ENCODE measurements at places on chromosomes 7 and 10.

- no peak for DNase-seq
These were observed 50.5 kb downstream of the C10orf67 start for GRCh38 chr10:23293973-23294590.

DNA sequence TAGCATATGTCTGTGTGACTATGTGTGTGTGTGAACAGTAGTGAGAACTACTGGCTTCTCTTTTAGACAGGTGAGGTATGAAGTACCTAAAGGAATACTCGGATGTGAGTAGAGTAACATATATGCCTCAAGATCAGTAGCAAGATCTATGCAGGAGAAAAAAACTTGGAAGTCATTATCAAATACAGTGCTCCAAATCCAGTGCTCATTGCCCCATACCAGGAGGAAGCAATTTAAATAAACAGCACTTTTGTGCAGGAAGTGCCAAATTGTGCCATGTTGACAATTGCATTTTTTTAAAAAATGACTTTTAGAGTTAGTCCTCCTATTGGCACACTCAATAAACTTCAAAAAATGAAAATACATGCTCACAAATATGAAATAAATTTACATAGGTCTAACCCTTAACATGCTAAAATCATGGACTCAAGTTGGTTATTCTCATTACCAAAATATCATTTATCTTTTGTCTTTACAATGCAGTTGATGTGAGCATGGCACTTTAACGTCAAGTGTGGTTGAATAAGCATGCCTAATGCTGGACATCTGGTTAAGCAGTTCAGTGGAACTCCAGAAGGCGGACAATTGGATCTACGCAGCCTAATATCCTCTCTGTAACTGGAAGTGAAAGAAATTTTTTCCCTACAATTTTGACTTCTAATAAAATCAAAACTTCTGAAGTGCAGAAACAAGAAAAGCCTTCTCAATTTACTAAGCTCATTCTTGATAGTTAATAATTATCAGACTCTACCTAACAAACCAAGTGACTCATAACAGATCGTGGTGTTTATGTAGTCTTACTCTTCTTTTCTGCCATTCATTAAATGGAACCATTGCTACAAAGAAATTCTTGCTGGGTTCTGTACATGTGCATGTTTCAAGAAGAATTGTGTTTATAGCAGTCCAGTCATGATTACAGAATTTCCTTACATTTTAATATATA lies 195.2 kb downstream of the MDFIC start:
- DNase-seq, result no peak

DNA sequence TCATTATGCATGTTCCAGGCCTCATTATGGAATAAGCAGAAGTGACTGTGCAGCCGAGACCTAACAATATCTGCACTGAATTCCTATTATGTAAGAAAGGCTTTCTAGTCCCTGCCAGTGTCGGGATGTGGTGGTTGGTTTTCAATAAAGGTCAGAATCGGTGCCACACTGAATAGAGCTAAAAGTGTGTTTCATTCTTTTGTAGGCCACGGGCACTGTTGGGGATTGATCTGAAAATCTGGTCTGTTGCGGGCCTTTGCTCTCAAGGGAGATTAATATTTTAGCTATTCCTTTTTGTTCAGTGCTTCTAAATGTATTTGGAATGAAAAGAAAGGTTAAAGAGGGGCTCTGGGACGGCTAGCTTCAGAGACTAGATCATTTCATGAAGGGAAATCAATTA lies 559.4 kb upstream of the GALNT17 start:
- DNase-seq, result no peak

DNA sequence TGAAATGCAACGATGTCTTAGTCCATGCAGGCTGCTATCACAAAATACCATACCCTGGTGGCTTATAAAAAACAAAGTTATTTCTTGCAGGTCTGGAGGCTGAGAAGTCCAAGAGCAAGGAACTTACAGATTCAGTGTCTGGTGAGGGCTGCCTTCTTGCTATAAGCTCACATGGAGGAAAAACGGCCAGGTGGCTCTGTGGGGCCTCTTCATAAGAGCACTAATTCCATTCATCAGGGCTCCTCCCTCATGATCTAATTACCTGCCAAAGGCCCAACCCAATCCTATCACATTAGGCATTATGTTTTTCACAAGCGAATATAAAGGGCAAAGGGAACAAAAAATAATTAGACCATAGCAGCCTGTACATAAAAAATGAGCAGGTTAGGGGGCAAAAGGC lies 35.4 kb downstream of the PAPSS2 start:
- no peak for DNase-seq

DNA sequence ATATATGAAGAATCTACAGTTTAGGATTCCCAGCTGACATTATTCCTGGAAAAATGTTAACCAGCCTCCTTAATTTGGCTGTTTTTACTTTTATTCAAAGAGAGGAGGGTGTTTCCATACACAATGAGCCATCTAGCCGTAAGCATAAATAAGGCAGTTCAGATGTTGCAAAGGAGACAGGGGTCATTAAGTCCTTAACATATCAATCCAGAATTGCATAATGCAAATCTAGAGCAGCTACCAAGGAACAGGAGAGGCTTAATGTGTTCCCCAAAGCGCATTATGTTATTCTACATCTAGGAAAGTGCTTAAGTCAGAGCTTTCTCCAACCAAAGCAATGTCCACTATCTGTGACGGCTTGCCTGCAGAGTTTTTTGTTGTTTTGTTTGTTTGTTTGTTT lies 32.4 kb upstream of the TCF7L2 start:
- DNase-seq, result no peak

- no peak for DNase-seq
These were observed 113.9 kb upstream of the FAM171A1 start for GRCh38 chr10:15485027-15485426.

DNA sequence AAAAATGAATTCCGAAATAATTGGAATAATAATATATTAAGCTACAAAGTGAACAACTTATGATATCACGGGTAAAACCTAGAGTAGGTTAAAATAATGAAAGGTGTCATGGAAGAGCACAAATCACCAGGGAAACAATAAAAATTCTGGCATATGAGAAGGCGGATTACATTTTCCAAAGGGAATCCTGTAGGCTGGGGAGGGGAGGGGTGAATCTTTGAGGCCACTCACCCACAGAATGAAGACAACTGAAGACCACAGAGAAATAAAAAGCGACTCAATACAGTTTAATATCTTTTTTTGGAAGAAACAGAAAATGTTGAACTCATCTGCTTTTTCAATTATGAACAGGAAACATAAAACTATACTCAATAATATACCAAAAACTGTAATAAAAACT lies 129.4 kb upstream of the HPS1 start:
- DNase-seq, result no peak

DNA sequence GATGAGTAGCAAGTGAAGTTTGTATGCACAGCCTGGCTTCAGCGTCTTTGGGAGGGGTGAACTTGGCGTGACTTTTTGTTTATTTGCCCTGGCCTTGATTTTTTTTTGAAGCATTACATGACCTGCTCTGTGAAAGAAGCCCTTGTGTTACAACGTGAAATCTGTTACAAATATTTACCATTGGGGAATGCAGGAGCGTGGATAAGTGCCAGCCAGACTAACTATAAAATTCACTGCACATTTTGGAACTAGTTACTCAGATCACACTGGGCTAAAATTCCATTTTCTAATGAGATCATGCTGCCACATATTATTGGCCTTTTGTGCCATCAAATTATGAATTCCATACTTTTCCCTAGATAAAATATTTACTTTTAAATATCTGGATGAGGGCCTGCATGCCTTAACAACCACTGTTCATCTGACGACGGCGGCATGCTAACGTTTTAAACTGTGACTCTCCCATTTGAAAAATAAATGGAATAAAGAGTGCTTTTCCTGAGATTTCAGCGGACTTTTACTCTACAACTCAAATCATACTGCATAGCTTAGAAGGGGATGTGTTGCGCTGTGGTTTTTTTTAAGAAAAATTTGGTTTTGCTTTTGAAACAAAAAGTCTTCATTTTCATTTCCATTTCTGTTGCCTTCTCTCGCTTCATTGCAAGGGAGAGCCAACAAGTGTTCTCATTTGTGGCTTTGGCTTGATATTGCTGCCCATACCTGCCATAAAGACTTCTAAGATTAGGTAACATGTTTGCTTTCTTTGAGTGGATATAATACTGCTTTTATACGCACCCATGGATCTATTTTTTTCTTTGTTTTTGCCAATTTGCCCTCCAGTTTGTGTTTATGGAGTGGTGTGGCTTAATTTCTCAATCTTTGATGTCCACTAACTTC lies 352.2 kb downstream of the TFEC start:
- no peak for DNase-seq

- no peak for DNase-seq
These were observed 88.3 kb upstream of the CACUL1 start for GRCh38 chr10:118842843-118843624.

DNA sequence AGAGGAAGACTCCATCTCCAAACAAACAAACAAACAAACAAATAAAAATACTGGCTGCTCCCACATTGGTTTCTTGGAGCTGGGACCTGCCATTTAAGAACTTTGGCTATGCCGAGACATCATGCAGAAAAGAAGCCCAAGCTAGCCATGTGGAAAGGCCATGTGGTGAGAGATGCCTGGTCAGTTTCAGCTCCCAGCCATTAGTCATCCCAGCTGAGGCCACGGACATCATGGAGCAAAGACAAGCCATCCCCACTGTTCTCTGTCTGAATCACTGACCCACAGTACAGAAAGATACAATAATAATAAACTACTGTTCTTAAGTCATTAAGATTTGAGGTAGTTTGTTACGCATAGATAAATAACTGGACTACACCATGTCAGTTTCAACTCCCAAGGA lies 70.0 kb upstream of the PCBD1 start:
- no peak for DNase-seq

- peak; percentile 58 for DNase-seq
These were observed 96.3 kb downstream of the DNAJB6 start for GRCh38 chr7:157432957-157433576.

GRCh38 chr7:43192806-43193460 lies 80.5 kb downstream of the HECW1 start:
- DNase-seq, result no peak

DNA sequence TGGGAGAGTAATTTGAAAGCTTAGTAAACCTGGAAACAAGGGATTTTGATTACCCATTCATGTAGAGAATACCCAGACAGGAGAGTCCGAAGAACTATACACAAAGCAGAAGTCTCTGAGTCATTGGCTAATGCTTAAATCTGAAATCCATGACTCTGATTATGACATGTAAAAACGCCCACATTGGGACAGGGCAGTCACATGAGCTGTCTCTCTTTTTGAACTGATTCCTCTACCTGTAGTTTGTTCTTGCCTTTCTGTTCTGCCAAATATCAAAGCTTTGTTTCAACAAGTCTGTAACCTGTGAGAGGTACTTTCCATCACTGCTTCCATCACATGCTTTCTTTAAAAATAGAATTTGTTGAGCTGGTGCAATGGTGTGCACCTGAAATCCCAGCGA lies 4.3 kb upstream of the GPNMB start:
- DNase-seq, result no peak

DNA sequence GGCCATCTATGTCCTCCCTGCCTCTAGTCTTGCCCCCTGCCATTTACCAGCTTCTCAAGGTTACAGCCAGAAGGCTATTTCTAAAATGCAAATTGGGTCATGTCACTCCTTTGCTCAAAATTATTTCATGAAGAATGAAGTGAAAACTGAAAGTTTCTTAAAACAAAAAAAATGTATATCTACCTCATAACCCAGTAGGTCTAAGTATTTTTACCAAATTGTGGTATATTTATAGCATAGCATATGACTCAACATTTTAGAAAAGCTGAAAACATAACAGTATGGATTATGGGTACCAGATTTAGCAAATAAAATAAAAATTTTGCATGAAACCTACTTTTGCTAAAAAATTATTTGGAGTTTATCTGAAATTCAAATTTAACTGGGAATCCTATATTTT lies 78.4 kb downstream of the SLC16A9 start:
- no peak for DNase-seq

DNA sequence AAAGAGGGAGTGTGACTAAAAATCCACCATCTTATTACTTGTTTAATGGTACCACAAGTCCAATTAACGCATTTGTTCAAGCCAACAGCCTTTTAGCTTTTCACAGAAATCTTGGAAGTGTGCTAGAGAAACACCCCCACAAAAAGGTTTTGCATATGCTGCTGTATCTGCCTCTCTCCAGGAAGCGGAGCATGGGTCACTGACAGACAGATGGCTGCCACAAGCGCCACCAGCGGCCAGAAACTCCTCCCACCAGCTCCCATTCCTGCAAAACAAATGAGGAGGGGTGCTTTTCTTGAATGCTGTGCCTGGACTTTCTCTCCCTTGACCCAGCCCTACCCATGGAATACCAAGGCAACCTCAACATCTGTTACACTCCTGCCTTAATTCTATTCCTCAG lies 176.3 kb upstream of the LRGUK start:
- DNase-seq, result no peak

- DNase-seq, result no peak
These were observed 42.5 kb upstream of the EEPD1 start for GRCh38 chr7:36110584-36110983.

- peak; percentile 8 for DNase-seq
These were observed 127.9 kb upstream of the STK17A start for GRCh38 chr7:43454936-43455518.

- DNase-seq, result peak; percentile 89
These were observed 24.8 kb downstream of the FAM53B start for GRCh38 chr10:124719213-124719851.

- peak; percentile 14 for DNase-seq
These were observed 730 bp downstream of the LARP4B start for GRCh38 chr10:930625-931325.

GRCh38 chr7:132941428-132941827 lies 140.5 kb downstream of the CHCHD3 start:
- DNase-seq, result no peak

DNA sequence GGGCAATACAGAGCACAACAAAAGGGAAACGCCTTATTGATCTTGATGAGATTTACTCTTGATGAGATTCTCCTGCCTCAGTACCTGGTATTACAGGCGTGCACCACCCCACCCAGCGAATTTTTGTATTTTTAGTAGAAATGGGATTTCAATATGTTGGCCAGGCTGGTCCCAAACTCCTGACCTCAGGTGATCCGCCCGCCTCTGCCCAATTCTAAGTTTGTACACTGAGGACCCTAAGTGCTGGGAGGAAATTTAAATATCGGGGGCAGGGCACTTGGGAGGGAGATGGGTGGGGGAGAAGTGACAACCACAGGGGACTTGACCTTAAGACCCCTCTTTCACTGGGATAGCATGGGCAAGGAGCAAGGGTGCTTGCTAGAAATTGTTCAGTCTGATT lies 14.1 kb downstream of the HNRNPF start:
- no peak for DNase-seq

All from activated CD4-positive, alpha-beta T cell treated with anti-CD3 and anti-CD28 coated beads, Interleukin-2, Interleukin-4, amounts not matched to agents 100 ng/mL and 50 ng/mL, durations not matched to agents 16 hours and 8 hours (primary cell).